IPS DF 6.9 (cell line): ENCODE measurements at places on chromosomes 1 and 21.

DNA sequence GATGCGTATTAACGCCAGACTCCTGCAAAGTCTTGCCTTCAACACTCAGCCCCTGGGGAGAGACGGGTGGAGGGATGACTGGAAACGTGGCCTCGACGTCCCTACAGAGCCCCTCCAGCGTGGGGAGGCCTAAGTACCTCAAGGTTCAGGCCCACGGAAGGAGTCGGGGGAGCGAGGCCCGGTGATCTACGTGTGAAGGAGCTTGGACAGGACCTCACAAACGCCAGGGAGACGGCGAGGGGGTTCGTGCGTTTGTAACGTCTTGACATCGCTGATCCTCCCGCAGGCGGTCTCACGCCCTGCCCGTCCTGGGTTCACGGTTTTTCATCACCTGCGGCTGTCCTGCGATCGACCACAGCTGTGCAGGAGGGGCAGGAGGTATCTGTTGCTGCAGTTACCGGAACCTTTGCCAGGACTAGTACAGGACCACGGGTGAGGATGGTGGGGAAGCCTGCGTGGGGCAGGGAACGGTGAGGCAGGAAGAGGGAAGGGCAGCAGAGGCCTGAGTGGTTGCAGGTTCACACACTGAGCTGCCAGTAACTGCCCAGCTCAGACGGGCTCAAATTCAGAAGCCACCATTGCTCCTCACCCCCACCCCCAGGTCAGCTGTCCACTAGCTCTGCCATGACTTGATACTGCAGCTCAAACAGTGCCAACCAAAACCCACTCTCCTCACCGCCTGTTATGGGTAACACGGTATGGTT, 889 bp upstream of the CCNL2 start:
- no peak overlapping the region for H3K27ac ChIP-seq
- peak overlapping the region; percentile 88 for H3K4me3 ChIP-seq
- peaks cover 24% of the 10 kb centered on the region for H3K36me3 ChIP-seq
- H3K4me1 ChIP-seq, result 0 out of 2 replicates have a peak, but pooled peaks cover 2% of the 10 kb centered on the region

DNA sequence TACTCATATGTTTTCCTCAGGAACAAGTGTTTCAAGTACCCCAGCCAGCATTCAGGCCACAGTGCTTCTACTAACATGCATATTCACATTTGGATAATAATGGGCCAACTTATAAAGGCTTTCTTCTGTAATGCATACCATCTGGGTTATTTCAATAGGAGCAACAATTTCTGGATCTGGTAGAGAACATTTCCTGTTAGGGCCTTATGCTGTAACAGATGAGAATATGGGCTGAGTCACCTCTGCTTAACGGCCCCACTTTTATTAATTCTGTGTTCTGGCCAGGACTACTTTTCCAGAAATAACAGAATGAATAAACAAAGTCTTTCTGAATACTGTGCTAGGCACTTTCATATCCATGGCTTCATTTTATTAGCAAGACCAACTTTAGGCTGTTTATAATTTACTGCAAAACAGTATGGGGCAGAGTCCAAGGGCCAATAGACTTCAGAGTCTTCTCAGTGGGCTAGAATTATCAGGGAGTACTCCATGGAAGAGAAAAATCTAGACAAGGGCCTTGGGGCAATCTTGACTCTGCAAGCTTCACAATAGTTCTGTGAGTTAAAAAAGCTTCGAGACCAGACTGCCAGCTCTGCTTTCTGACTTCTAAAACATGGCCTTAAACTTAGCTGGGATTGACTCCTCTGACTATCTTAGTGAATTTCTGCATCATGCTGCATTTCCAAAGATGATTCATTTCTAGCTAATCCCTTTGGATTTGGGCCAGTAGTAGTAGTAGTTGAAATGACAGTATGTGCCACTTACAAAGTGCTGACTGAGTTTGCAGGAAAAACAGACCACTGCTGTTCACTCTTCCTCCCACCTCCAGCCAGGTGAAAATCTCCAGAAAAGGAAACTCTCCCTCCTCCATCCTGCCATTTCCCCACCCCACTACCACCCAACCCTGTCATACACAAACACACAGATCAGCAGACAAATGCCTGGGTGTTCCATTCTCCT, 8.2 kb upstream of the SSX2IP start:
- DNase-seq, result no peak
- H3K36me3 ChIP-seq, result no peaks in the 10 kb centered on the region
- no peaks in the 10 kb centered on the region for H3K27me3 ChIP-seq
- no peak overlapping the region for H3K4me3 ChIP-seq

GRCh38 chr1:112689842-112690237, 15.4 kb downstream of the MOV10 start:
- DNase-seq, result no peak
- H3K4me1 ChIP-seq, result no peaks in the 10 kb centered on the region
- no peak overlapping the region for H3K4me3 ChIP-seq
- H3K27me3 ChIP-seq, result no peaks in the 10 kb centered on the region
- H3K27ac ChIP-seq, result no peak overlapping the region

- H3K4me1 ChIP-seq, result peaks cover 4% of the 10 kb centered on the region
- no peak for DNase-seq
- H3K27ac ChIP-seq, result no peak within 1 kb of the TSS
Measured at GRCh38 chr1:225427235-225428067, at the start of gene LBR. Gene LBR, minus strand, starts transcription at chr1:225428038. Its CDS starts 3,963 bp downstream, at chr1:225424075.

DNA sequence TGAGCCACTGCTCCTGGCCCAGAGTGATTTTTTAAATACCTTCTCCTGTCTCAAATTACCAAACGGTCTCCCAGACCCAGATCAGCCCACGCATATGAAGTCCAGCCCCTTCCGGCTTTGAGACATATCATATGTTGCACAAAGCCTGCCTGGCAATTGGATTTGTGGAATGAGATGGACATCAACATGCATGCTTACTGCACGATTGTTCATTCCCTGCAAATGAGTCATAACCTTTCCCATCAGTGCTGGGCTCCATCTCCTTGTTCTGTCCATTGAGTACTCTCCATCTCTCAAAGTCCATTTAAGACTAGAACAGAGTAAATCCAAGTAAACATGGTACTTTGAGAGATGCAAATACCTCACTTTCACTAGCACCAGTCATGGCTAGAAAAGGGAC, 612.2 kb upstream of the USP24 start:
- H3K4me1 ChIP-seq, result no peaks in the 10 kb centered on the region
- no peaks in the 10 kb centered on the region for H3K36me3 ChIP-seq
- H3K4me3 ChIP-seq, result no peak overlapping the region
- H3K27ac ChIP-seq, result no peak overlapping the region

GRCh38 chr1:3929126-3929525, 29.1 kb upstream of the C1orf174 start:
- no peak overlapping the region for H3K4me3 ChIP-seq
- H3K4me1 ChIP-seq, result no peaks in the 10 kb centered on the region
- H3K36me3 ChIP-seq, result no peaks in the 10 kb centered on the region; the same call in 1 of the 2 replicates
- no peak for DNase-seq

- H3K4me3 ChIP-seq, result no peak overlapping the region
- H3K36me3 ChIP-seq, result peaks cover 2% of the 10 kb centered on the region; the same call in 1 of the 2 replicates
- no peaks in the 10 kb centered on the region; the same call in 1 of the 2 replicates for H3K4me1 ChIP-seq
- DNase-seq, result no peak
Measured at GRCh38 chr1:227934476-227935313, 13.0 kb downstream of the WNT9A start.

GRCh38 chr1:226001963-226002666, 3.0 kb upstream of the SDE2 start:
- no peaks in the 10 kb centered on the region for H3K36me3 ChIP-seq
- no peak overlapping the region for H3K4me3 ChIP-seq
- no peak for DNase-seq
- no peaks in the 10 kb centered on the region for H3K27me3 ChIP-seq
- peaks cover 2% of the 10 kb centered on the region; the same call in 1 of the 2 replicates for H3K4me1 ChIP-seq

DNA sequence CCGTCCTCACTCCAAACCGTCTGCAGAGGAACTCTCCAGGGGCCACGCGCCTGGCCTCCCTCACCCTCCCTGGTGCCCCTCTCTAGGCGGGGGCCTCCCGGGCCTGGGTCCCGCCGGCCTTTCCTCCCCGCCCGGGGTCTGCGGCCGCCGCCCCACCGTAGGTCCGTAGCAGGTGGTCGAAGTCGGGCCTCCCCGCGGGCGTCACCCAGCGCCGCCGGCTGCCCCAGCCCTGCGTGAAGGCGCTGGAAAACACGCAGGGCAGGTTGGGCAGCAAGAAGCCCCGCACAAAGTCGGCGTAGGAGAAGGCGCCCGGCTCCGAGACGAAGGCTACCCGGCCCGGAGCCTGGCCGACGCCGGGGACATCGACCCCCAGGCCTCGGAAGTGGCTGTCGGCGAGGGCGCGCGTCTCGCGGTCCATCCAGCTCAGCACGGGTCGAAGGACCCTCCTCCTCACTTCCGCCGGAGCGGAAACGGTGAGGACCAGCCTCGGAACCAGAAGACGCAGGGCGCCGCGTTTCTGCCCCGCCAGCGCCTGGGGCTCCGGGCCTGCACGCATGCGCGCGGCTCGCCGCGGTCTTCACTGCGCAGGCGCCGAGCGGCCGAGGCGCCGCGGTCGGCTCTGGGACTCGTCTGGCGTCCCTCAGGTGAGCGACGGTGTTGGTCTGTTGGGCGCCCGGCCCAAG, at the start of the genes JMJD4 and SNAP47:
TSS of gene JMJD4 (minus strand) at position 447 of the 683 bp plus-strand sequence. CDS start at position 418, 29 bp downstream.
TSS of gene SNAP47 (plus strand) at position 580 of the 683 bp plus-strand sequence. CDS start 12,302 bp downstream, outside the sequence.
- no peaks in the 10 kb centered on the region for H3K27me3 ChIP-seq
- peak; percentile 81 for DNase-seq
- H3K36me3 ChIP-seq, result peaks cover 19% of the 10 kb centered on the region
- peaks cover 7% of the 10 kb centered on the region for H3K4me1 ChIP-seq
- H3K4me3 ChIP-seq, result peak within 1 kb of the TSS; percentile 89
- H3K27ac ChIP-seq, result no peak within 1 kb of the TSS

DNA sequence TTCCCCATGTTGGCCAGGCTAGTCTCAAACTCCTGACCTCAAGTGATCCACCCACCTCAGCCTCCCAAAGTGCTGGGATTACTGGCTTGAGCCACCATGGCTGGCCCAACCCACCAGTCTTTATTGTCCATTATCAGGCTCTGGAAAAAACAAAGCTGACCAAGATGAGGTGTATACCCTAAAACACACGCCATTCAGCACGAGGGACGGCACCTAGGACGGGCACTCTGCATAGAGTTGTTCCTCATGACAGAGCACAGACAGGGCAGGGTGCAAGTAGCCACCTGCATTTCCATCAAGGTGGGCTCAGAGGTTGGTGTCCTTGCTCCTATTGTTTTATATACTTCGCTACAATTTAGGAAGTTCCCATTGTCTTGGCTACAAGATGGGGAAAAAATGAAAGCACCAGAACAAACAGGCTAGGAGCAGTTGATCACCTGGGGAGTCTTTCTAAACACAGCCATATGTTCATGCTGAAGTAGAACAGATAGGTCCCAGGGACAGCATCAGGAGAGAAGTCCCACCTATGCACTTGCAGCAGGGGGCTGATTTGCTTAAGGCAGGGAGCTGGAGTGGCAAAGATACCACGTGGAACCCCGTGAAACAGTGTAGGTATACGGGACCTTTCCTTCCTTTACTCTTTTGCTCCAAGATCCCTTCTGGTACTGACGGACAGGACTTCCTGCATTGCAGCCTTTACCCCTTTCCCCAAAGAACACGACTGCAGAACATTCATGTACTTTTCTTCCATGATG, 4.5 kb downstream of the KRTCAP2 start:
- H3K36me3 ChIP-seq, result 0 out of 2 replicates have a peak, but pooled peaks cover 3% of the 10 kb centered on the region
- H3K4me3 ChIP-seq, result no peak overlapping the region
- DNase-seq, result no peak
- H3K27me3 ChIP-seq, result no peaks in the 10 kb centered on the region

DNA sequence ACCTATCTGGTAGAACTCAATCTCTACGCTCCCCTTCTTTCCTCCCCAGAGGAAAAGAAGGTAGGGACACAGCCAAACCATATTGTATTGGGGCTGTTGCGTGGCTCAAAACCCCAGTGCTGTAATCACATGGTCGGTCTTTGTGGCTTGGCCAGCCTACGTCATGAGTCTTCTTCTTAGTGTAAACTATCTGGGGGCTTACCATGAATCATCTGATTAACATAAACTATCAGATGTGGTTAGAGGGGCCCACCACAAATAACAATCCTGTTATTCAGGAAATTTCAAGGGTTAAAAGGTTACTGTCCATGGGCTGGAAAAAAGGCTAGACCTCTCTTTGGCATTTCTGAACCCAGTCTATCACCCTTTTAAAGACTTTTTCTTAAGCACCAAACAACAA, 49.5 kb upstream of the GPR52 start:
- no peak overlapping the region for H3K4me3 ChIP-seq
- no peak overlapping the region for H3K27ac ChIP-seq
- no peaks in the 10 kb centered on the region for H3K36me3 ChIP-seq
- no peak for DNase-seq
- no peaks in the 10 kb centered on the region for H3K27me3 ChIP-seq
- no peaks in the 10 kb centered on the region for H3K4me1 ChIP-seq

GRCh38 chr1:78401148-78401547, 89.6 kb upstream of the PTGFR start:
- no peak for DNase-seq
- no peaks in the 10 kb centered on the region for H3K4me1 ChIP-seq
- H3K4me3 ChIP-seq, result no peak overlapping the region
- no peak overlapping the region for H3K27ac ChIP-seq
- H3K36me3 ChIP-seq, result no peaks in the 10 kb centered on the region
- no peaks in the 10 kb centered on the region for H3K27me3 ChIP-seq

DNA sequence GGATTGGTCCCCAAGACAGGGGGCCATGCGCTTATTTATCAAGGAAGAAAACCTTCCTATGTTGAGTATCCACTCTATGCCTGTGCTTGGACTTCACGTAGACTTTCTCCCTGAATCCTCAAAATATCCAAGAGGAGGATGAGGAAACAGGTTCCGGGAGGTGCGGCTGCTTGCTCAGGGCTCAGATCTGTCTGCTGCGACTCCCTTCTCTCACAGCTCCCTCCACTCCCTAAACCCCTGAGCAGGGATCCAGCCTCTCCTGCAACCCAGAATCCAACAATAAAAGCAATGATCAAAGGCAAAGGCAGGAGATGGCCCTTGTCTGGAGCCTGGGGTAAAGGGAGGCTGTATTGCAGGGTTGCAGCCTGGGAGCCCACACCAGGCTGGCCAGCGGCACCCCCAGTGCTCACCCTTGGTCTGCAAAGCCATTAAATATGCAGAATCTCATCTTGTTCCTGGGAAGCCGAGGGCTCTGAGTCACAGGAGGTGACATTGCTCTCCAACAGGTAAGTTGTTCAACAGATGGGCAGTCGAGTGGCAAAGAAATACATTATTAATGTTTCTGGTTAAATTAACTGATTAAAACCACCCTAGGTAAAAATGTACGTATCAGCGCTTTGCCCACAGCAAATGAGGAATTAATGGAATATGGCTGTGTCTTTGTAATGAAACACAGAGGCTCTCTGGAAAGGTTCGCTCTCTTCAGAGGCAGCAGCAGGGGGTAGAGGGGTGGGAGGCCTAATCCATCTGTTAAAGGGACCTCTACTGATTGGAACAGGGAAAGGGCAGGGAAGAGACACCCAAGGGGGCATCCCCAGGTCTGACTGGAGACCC, 111.5 kb downstream of the GRIK3 start:
- H3K27me3 ChIP-seq, result no peaks in the 10 kb centered on the region
- no peak overlapping the region for H3K27ac ChIP-seq
- peaks cover 5% of the 10 kb centered on the region for H3K4me1 ChIP-seq
- H3K36me3 ChIP-seq, result no peaks in the 10 kb centered on the region

- no peaks in the 10 kb centered on the region for H3K4me1 ChIP-seq
- H3K4me3 ChIP-seq, result no peak overlapping the region
- no peaks in the 10 kb centered on the region for H3K36me3 ChIP-seq
- DNase-seq, result no peak
Measured at GRCh38 chr1:161702250-161702649, 4.8 kb upstream of the FCRLA start.
